AG08396 (cell line): ENCODE measurements at places on chromosomes 3 and 15.

DNA sequence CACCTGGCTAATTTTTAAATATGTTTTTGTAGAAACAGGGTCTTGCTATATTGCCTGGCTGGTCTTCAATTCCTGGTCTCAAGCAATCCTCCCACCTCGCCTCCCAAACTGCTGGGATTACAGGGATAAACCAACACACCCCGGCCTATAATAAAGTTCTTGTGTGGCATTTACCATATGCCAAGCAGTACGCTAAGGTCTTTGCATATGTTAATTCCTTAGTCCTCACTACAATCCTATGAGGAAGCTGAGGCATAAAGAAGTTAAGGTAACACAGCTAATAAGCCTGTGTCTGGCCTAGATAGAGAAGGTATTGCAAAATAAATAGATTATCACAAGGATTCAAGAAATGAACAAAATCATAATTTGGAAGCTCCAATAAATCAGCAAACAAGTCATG, 17.6 kb upstream of the SLC4A7 start:
- DNase-seq = no peak

GRCh38 chr15:29428925-29429573, 159.4 kb upstream of the NSMCE3 start:
- no peak for DNase-seq

GRCh38 chr15:78195735-78196201, 38.6 kb downstream of the ACSBG1 start:
- DNase-seq = peak; percentile 40

DNA sequence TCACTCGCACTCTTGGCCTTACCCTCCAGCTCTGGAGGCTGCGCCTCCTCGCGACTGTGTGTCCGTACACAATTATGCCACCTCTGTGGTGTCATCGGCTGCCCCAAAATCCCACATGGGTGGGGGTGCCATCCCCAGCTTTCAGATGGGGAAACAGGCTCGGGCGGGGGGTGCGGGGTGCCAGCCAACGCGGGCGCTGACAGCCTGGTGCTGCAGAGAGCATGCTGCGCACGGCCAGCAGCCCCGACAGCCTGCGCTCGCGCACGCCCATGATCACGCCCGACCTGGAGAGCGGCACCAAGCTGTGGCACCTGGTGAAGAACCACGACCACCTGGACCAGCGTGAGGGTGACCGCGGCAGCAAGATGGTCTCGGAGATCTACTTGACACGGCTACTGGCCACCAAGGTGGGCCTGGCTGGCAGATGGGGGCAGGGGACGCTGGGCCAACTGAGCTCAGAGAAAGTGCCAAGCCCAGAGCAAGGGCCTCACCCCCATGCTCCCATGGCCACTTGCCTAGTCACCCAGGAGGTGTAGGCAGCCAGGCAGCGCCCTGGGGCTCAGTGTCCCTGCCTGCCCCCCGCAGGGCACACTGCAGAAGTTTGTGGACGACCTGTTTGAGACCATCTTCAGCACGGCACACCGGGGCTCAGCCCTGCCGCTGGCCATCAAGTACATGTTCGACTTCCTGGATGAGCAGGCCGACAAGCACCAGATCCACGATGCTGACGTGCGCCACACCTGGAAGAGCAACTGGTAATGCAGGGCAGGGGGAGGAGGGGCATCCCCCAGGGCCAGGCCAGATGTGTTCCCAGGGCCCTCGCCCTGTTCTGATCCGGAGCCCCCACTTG, 47.0 kb downstream of the PLXNA1 start:
- DNase-seq = no peak

DNA sequence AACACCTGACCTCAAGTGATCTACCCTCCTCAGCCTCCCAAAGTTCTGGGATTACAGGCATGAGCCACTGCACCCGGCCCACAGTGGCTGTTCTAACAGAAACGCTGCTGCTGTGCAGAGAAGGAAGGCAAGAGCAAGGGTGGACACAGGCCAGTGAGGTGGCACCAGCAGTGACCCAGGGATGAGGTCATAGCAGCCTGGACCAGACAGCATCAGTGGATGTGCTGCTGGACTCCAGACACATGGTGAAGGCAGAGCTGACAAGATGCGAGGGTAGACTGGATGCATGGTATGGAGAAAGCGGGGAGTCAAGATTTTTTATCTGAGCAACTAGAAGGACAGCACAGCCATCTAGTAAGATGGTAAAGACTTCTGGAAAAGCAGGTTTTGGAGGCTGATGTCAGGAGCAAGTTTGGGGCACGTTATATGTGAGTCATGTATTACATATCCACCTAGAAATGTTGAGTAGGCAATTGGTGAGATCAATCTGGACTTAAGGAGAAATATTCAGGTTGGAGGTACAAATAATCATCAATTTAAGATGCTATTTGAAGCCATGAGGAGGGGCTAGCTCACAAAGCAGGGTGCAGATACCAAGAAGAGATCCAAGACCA, 22.1 kb upstream of the TJP1 start:
- no peak for DNase-seq

- DNase-seq = no peak
Measured at GRCh38 chr3:112425858-112426750, 73.2 kb downstream of the BTLA start.

DNA sequence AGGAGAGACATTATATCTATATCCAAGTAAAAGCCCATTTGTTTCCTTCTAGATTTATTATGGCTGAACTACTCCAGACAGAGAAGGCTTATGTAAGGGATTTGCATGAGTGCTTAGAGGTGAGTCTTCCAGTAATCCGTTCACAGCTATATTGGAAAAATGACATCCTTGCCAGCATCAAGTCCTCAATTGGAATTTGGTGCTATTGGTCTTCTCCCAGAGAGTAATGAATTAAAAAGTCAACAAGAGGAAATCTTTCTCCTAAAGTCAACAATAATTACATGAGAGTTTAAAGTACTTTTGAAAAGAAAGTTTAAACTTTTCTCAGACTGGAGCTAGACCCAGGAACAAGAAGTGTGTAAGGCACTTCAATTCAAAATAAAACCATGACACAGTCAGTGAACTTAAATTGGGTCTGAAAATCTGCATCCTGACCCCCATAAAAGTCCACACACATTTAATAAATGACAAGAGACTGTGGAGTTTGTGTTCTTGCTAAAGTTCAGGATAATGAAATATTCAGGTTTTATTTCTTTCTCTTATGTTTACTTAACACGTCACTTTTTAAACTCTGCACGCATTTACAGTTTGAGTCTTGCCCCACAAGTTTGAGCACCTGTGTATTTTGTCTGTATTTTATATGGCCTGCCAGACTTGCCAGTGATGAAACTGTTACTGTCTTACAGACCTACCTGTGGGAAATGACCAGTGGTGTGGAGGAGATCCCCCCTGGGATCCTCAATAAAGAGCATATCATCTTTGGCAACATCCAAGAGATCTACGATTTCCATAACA, 268.2 kb upstream of the UMPS start:
- no peak for DNase-seq

DNA sequence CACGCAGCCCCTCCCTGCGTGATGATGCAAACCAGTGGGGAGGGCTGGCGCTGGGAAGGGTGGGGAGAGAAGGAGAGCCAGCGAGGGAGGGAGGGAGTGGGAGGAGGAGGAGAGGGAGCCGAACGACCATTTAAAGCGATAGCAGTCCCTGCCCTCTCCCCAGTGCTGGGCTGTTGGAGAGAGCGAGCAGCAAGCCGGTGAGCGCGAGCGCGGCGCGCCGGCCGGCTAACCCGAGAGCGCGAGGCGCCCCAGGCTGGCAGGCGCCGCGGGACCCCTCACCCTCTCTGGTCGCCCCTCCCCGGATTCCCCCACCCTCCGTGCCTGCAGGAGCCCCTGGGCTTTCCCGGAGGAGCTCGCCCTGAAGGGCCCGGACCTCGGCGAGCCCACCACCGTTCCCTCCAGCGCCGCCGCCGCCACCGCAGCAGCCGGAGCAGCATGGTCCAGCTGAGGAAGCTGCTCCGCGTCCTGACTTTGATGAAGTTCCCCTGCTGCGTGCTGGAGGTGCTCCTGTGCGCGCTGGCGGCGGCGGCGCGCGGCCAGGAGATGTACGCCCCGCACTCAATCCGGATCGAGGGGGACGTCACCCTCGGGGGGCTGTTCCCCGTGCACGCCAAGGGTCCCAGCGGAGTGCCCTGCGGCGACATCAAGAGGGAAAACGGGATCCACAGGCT, at the start of gene GRM7:
TSS of gene GRM7 (plus strand) at position 162 of the 671 bp plus-strand sequence.
- DNase-seq = no peak

- no peak for DNase-seq
Measured at GRCh38 chr3:72232777-72233176, 447.8 kb upstream of the PROK2 start.

DNA sequence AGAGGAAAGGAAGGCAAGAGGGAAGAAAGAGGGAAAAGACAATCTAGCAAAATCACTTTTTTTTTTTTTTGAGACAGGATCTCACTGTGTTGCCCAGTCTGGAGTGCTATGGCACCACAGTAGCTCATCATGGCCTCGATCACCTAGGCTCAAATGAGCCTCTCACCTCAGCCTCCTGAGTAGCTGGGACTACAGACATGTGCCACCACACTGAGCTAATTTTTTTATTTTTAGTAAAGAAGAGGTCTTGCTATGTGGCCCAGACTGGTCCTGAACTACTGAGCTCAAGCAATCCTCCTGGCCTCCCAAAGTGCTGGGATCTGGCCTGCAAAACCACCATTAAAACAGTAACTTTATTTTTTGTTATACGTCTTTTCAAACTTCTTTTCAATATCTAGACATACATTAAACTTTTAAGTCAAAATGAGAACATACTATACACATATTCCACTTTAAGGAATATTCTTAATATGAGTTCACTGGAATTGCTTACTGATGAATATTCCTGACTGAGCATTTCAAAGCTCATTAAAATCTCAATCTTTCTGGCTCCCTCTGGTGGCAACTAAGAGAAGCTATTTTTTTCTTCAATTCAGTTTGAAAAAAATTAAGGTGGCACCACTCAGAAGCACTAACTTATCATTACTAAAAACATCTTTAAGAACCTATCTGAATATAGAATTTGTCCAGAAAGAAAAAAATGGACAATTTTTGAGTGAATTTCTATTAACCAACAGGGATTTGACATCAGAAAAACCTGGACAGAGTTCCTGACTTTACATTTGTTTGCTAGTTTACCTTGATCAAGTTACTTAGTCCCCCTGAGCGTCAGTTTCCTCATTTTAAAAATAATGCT, 40.9 kb downstream of the UACA start:
- DNase-seq = peak; percentile 28

- DNase-seq = peak; percentile 36
Measured at GRCh38 chr15:39786447-39787056, 3.9 kb upstream of the FSIP1 start.

GRCh38 chr3:51992017-51992682, 3.5 kb downstream of the RPL29 start:
- DNase-seq = no peak

GRCh38 chr15:77988347-77989295, 88.9 kb downstream of the TBC1D2B start:
- DNase-seq = no peak

DNA sequence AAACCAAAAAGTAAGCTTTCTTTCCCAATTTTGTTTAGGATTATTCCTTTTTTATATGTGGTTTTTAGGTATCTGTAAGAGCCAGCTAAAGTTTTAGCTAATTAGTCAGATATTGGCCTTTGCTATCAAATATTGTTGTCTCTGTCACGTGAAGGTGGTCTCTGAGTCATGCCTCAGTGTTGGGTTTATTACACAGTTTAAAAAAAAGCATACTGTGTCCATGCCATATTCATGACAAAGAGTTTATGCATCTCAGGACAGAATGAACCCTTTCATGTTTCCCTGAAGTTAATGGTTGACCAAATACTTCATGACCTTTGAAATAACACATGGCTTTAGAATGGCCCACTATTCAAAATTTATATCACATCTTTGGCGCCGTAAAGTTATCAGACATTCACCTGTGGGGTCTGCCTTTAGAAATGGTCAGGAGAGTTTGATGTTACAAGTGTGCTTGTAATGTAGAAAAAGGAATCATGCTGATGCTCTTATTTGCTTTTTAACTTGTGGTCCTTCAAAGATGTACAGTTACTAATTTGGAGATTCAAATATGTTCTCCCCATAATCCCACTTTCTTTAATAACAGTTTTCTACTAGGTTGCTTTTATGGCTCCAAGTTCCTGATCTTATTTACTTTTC, 101.5 kb downstream of the MYRIP start:
- DNase-seq = no peak
